ENCODE measurements at places on chromosomes 3 and 15. TPM values are rescaled to one million over a fixed set of nuclear protein-coding genes. Genes with fewer than 3 reads are reported as not detected.

Gene GP9
- total RNA-seq = not detected

Gene ALDH1A2
- 5.9 TPM for total RNA-seq

Gene TMEM40
- total RNA-seq = not detected

Gene DPPA2
- not detected for total RNA-seq

Gene EPHB1
- 3.6 TPM for total RNA-seq

Gene MUC13
- not detected for total RNA-seq

Gene ARPP21
- total RNA-seq = 1.8 TPM

Gene TMEM207
- not detected for total RNA-seq

Gene CACNA1D
- 0.78 TPM for total RNA-seq

Gene SLC9C1
- 0.81 TPM for total RNA-seq

Gene PIF1
- 0.65 TPM for total RNA-seq

All from aorta (tissue), 5 donors.